Stimulated activated CD4-positive, alpha-beta T cell treated with anti-CD3 and anti-CD28 coated beads, Interleukin-2, amount 100 ng/mL, for 24 hours (primary cell): ENCODE measurements at places on chromosomes 16 and 17.

- no peak for DNase-seq
Measured at GRCh38 chr17:77209330-77209748, 68.6 kb downstream of the SEC14L1 start.

GRCh38 chr16:50462793-50463507 is 85.2 kb upstream of the NKD1 start:
- DNase-seq: no peak

DNA sequence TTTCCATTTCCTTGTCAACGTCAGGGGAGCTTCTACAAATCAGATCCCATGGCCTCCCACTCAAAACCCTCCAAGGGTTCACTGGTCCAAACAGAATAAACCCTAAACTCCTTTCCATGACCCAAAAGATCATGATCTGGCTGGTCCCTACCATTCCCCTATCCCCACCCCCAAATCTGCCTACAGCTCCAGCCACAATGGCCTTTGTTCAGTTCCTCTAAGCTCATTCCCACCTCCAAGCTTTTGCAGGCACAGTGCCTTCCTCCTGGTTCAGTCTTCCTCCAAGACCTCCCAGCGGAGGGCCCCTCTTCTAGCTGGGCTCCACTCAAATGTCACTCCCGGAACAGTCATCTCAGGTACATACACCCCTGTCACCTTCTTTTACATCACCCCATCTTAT is 2.0 kb downstream of the GPRC5B start:
- no peak for DNase-seq

- DNase-seq: no peak
Measured at GRCh38 chr16:508884-509736, 18.4 kb upstream of the CAPN15 start.

- DNase-seq: no peak
Measured at GRCh38 chr17:9024497-9024896, 3.2 kb downstream of the NTN1 start.

GRCh38 chr17:57593739-57594462 is 151.2 kb downstream of the CCDC182 start:
- no peak for DNase-seq

DNA sequence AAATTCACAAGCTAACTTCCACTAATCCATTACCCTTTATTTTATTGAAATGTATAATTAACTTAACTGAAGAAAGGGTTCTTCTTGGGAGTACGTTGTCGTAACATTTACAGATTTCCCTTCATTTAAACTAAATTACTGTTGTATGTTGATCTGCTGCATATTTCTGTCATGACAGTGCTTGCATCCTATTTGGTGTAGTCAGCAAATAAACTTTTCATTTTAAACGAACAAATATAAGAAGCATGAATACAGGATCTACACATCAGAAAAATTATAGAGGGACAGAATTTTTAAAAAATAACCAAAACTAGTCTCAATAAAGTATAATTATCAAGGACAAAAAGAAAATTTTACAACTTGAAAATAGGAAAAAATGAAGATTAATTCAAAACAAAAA is 66.5 kb upstream of the ZNF267 start:
- no peak for DNase-seq
